ENCODE measurements at places on chromosomes 1 and 21. TPM values are rescaled to one million over a fixed set of nuclear protein-coding genes. Genes with fewer than 3 reads are reported as not detected.
A peak's percentile ranks its signal among the peaks of the same experiment; 100 is the strongest.

- no peak for DNase-seq
- no peak overlapping the region for H3K27ac ChIP-seq
- H3K36me3 ChIP-seq: no peaks in the 10 kb centered on the region
- peaks cover 4% of the 10 kb centered on the region for H3K4me1 ChIP-seq
- H3K27me3 ChIP-seq: peaks cover 7% of the 10 kb centered on the region
- no peak overlapping the region for H3K4me3 ChIP-seq
Observed at GRCh38 chr1:24286246-24287010, 32.7 kb upstream of the GRHL3 start.

RIPPLY3 gene
- total RNA-seq: not detected

DNA sequence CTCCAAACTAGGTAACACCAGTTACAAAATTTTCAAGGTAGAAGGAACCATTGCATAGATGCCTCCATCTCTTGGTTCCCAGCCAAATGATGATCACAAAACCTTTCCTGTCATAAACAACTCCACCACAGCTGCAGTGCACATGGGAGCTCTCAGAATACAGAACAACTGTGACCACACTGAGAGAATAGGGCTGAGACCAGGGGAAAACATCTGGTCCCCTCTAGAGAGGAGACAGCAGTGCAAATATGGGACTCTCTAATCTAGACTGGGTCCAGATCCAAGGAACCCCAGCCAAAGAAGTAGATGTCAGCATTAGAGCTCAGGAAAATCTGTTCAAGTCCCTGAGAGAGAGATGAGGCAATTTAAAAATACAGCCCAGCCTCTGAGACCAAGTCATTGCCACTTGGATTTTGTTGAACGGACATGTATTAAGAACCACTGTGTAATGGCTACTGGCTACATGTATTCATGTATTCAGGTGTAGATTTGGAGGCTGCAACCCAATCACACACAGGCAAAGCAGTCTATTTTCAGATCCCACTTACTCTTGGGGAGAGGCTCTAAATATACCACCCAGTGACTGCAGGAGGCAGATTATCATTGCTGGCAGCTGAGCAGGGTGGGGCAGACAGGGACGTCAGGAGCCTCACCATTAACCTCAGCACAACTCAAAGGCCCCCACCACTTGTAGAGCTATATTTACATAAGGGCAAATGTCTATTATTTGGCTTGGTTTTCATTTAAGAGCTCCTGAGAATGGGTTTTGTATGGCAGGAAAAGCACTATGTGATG is 7.6 kb upstream of the RXRG start:
- no peaks in the 10 kb centered on the region for H3K36me3 ChIP-seq
- H3K4me1 ChIP-seq: peaks cover 49% of the 10 kb centered on the region
- no peak overlapping the region for H3K4me3 ChIP-seq
- H3K27ac ChIP-seq: peak overlapping the region; percentile 58
- peak; percentile 60 for DNase-seq

GRCh38 chr1:155126556-155127104 is 1.0 kb upstream of the EFNA1 start:
- no peaks in the 10 kb centered on the region for H3K36me3 ChIP-seq
- H3K27me3 ChIP-seq: peaks cover 14% of the 10 kb centered on the region
- DNase-seq: peak; percentile 48
- H3K4me3 ChIP-seq: peak overlapping the region; percentile 58
- H3K27ac ChIP-seq: peak overlapping the region; percentile 18
- H3K4me1 ChIP-seq: peaks cover 52% of the 10 kb centered on the region

GRCh38 chr1:234315091-234315541 is 58.1 kb upstream of the COA6 start:
- H3K27ac ChIP-seq: no peak overlapping the region
- no peaks in the 10 kb centered on the region for H3K36me3 ChIP-seq
- H3K27me3 ChIP-seq: 0 out of 2 replicates have a peak, but pooled peaks cover 3% of the 10 kb centered on the region
- no peak for DNase-seq
- no peak overlapping the region for H3K4me3 ChIP-seq
- no peaks in the 10 kb centered on the region for H3K4me1 ChIP-seq

LCE1F gene
- not detected for total RNA-seq

DNA sequence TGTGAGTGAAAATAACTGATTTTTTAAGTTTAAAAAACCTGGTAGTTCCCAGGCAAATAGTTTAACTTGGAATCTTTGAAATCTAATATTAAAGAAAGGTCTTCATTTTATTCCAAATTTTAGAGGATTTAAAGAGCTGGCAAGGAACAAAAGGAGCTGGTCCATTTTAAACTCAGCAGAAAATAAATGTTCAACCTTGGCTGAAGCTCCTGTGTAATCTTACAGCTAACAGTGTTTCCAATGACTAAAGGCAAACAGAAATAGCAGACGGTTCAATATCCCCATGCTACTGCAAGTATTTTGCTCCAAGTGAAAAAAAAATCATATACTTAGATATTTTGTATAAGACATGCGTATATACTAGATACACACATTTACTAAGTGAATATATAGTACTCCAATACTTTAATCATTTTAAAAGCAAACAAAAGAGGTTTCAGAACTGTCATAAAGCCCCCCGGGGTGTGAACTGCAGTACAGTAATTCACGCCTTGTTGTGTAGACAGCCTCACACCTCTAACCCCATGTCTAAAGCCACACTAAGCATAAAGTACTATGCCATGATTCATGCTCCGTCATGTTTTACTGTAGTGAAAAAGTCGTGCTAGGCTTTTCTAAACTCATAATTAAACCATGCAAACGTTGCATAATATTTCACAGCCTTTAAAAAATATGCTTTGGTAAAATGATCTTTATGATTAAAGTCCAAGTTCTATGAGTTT is 132.2 kb downstream of the CLIC6 start:
- H3K27me3 ChIP-seq: no peaks in the 10 kb centered on the region
- H3K36me3 ChIP-seq: peaks cover 60% of the 10 kb centered on the region
- H3K4me3 ChIP-seq: no peak overlapping the region
- no peak for DNase-seq
- peaks cover 3% of the 10 kb centered on the region for H3K4me1 ChIP-seq

LCE2C gene
- total RNA-seq: not detected

GRCh38 chr1:45863218-45863617 is 59.8 kb downstream of the MAST2 start:
- H3K27ac ChIP-seq: peak overlapping the region; percentile 92
- H3K27me3 ChIP-seq: no peaks in the 10 kb centered on the region
- H3K4me1 ChIP-seq: peaks cover 25% of the 10 kb centered on the region

- no peaks in the 10 kb centered on the region for H3K4me1 ChIP-seq
- H3K4me3 ChIP-seq: no peak overlapping the region
- H3K27ac ChIP-seq: no peak overlapping the region
- H3K36me3 ChIP-seq: no peaks in the 10 kb centered on the region
Observed at GRCh38 chr1:17982197-17982596, 125.4 kb upstream of the IGSF21 start.

DNA sequence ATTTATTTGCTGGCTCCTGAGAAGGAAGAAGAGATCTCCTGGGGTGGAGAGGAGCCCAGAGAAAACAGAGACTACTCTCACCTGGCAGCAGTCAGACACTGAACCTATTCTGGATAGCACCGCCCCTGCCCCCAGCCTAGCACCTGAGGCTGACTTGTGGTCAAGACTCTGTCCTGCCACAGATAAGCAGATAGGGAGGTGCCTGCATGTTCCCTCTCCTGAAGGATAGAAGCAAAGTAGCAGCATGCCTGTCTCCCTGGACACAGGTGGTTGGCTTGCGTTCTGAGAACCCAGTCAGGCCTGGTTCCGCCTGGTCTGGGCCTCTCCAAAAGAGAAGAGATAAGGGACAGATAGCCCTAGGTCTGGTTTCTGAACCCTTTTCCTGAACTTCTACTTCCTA is 1.3 kb upstream of the EFNA3 start:
- no peak overlapping the region for H3K27ac ChIP-seq
- H3K27me3 ChIP-seq: peaks cover 25% of the 10 kb centered on the region
- no peak for DNase-seq
- H3K4me1 ChIP-seq: peaks cover 22% of the 10 kb centered on the region
- H3K4me3 ChIP-seq: no peak overlapping the region

DNA sequence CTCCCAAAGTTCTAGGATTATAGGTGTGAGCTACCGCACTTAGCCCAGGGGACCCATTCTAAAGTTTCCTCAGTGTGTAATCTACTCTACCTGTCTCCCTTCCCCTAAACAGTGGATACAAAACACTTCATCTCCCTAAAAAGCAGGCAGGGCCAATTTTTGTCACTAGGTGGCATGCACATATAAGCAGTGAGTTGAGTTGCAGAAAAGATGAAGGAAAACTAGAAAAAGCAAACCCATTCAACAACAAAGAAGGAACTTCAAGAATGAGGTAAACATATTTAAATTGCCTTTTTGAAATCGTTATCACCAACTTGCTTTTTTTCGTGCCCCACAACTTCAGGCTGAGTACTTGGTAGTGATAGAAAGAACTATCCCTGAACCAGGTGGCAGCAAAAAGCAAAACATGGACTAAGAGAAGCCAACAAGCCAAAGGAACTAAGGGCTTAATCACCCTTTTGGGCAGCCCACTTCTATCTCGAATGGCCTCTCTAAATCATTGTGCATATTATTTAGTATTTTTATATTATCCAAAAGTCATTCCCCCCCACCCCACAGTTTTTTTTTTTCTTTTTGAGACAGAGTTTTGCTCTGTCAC is 19.7 kb upstream of the ALDH9A1 start:
- no peaks in the 10 kb centered on the region for H3K36me3 ChIP-seq
- H3K27ac ChIP-seq: no peak overlapping the region
- 0 out of 2 replicates have a peak, but pooled peaks cover 2% of the 10 kb centered on the region for H3K4me1 ChIP-seq
- no peak overlapping the region for H3K4me3 ChIP-seq
- DNase-seq: peak; percentile 68

GRCh38 chr1:115325874-115326273 is 12.2 kb downstream of the NGF start:
- no peaks in the 10 kb centered on the region for H3K27me3 ChIP-seq
- no peaks in the 10 kb centered on the region for H3K36me3 ChIP-seq
- no peak overlapping the region for H3K4me3 ChIP-seq
- peaks cover 3% of the 10 kb centered on the region for H3K4me1 ChIP-seq

FOXD2 gene
- total RNA-seq: 1.7 TPM

GRCh38 chr1:146021050-146021445 is 487 bp downstream of the HJV start:
- H3K27me3 ChIP-seq: no peaks in the 10 kb centered on the region
- H3K4me3 ChIP-seq: no peak overlapping the region
- H3K27ac ChIP-seq: no peak overlapping the region
- H3K4me1 ChIP-seq: peaks cover 21% of the 10 kb centered on the region

DNA sequence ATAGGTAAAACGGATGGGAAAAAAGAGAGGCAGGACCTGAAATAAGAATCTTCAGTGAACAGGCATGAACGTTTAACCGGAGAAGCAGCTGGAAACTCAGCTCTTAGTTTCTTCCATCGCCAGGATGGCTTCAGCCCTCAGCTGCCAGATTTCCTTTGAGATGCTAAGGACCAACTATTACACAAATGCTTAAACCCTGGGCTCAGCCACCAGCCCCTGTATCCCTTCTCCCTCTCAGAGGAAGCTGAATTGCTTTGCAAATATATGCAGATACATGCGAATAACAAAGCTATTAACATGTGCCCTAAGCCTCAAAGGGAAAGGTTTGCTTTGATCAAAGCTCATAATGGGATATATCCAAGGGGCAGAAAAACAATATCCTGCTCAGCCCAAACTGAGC is 515.1 kb downstream of the OMA1 start:
- no peak overlapping the region for H3K27ac ChIP-seq
- peaks cover 3% of the 10 kb centered on the region for H3K27me3 ChIP-seq
- no peaks in the 10 kb centered on the region for H3K4me1 ChIP-seq

CFAP141 gene
- not detected for total RNA-seq

- DNase-seq: no peak
- H3K36me3 ChIP-seq: no peaks in the 10 kb centered on the region
- no peak overlapping the region for H3K27ac ChIP-seq
- H3K4me1 ChIP-seq: no peaks in the 10 kb centered on the region
- no peaks in the 10 kb centered on the region for H3K27me3 ChIP-seq
Observed at GRCh38 chr1:78779831-78780230, 130.2 kb downstream of the IFI44 start.

TBX15 gene
- total RNA-seq: 63.1 TPM

- peak; percentile 83 for DNase-seq
- H3K36me3 ChIP-seq: no peaks in the 10 kb centered on the region
- H3K27ac ChIP-seq: peak overlapping the region; percentile 17
- peaks cover 19% of the 10 kb centered on the region for H3K4me1 ChIP-seq
- H3K27me3 ChIP-seq: no peaks in the 10 kb centered on the region
Observed at GRCh38 chr21:28069450-28069923, 923.2 kb downstream of the LTN1 start.

GRCh38 chr1:160354388-160354985 is 11.3 kb downstream of the NCSTN start:
- peak; percentile 65 for DNase-seq
- H3K4me3 ChIP-seq: no peak overlapping the region
- H3K4me1 ChIP-seq: no peaks in the 10 kb centered on the region
- no peak overlapping the region for H3K27ac ChIP-seq

GRCh38 chr1:221451741-221452140 is 290.1 kb downstream of the DUSP10 start:
- H3K4me3 ChIP-seq: no peak overlapping the region
- no peaks in the 10 kb centered on the region for H3K4me1 ChIP-seq
- no peak for DNase-seq
- H3K27ac ChIP-seq: no peak overlapping the region
- H3K27me3 ChIP-seq: no peaks in the 10 kb centered on the region

PAX7 gene
- not detected for total RNA-seq

- peaks cover 11% of the 10 kb centered on the region for H3K27me3 ChIP-seq
- no peaks in the 10 kb centered on the region for H3K36me3 ChIP-seq
- H3K27ac ChIP-seq: no peak overlapping the region
- no peak overlapping the region for H3K4me3 ChIP-seq
Observed at GRCh38 chr1:37456614-37457013, 17.8 kb upstream of the ZC3H12A start.

OR2T35 gene
- not detected for total RNA-seq

- DNase-seq: no peak
- no peaks in the 10 kb centered on the region for H3K27me3 ChIP-seq
- no peak overlapping the region for H3K4me3 ChIP-seq
- no peaks in the 10 kb centered on the region for H3K4me1 ChIP-seq
- no peak overlapping the region for H3K27ac ChIP-seq
Observed at GRCh38 chr1:217096200-217096599, 373.0 kb upstream of the ESRRG start.

DNA sequence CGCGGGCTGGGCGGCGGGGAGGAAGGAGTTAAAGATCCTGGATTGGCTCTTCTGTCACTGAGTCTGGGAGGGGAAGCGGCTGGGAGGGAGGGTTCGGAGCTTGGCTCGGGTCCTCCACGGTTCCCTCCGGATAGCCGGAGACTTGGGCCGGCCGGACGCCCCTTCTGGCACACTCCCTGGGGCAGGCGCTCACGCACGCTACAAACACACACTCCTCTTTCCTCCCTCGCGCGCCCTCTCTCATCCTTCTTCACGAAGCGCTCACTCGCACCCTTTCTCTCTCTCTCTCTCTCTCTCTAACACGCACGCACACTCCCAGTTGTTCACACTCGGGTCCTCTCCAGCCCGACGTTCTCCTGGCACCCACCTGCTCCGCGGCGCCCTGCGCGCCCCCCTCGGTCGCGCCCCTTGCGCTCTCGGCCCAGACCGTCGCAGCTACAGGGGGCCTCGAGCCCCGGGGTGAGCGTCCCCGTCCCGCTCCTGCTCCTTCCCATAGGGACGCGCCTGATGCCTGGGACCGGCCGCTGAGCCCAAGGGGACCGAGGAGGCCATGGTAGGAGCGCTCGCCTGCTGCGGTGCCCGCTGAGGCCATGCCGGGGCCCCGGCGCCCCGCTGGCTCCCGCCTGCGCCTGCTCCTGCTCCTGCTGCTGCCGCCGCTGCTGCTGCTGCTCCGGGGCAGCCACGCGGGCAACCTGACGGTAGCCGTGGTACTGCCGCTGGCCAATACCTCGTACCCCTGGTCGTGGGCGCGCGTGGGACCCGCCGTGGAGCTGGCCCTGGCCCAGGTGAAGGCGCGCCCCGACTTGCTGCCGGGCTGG is at the start of gene NPR1:
TSS of gene NPR1 (plus strand) at position 170 of the 818 bp plus-strand sequence. CDS start at position 591, 421 bp downstream.
- no peaks in the 10 kb centered on the region for H3K36me3 ChIP-seq
- H3K27me3 ChIP-seq: peaks cover 31% of the 10 kb centered on the region

- peak overlapping the region; percentile 98 for H3K4me3 ChIP-seq
- DNase-seq: peak; percentile 64
- H3K27ac ChIP-seq: peak overlapping the region; percentile 95
- no peaks in the 10 kb centered on the region for H3K27me3 ChIP-seq
Observed at GRCh38 chr1:183022202-183023145, 746 bp upstream of the LAMC1 start.

All from SJCRH30 (cell line).